ENCODE measurements at places on chromosomes 6 and 20. TPM values are rescaled to one million over a fixed set of nuclear protein-coding genes. Genes with fewer than 3 reads are reported as not detected.

DNA sequence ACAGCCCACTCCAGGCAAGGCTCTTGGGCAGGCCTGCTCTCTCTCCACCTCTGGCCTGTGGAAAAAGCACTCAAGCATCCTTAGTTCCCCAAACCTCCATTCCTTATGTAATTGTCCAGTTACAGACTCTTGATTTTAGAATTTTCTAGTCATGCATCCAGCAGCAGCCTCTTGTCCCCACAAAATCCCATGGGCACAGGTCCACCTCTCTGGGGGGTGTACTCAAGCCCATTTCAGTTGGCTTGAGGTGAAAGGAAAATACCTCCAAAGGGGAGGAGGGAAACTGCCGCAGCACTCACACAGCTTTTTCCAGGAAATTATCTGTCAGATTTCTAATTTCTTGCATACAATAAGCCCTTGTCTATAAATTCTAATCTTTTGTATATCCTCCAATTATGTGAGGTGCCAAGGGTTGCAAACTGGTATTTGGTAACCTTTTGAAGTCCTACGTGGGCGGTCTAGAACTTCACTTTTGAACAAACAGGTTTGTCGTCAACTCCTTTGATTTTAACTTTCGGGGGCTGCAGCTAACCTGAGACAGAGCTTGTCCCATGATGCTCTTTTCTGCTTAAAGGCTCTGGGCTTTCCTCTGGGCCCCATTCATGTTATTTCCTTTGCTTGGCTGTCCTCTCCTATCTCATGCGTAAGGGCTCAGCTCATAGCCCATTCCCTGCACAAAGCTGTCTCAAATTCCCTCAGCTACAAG, 104.7 kb upstream of the CEP85L start:
- no peak for DNase-seq

Gene SYTL3
- 7.7 TPM for total RNA-seq

Gene AVP
- not detected for total RNA-seq

- DNase-seq, result no peak
These were observed 91.0 kb downstream of the TBXT start for GRCh38 chr6:166076625-166077024.

Gene GPX5
- not detected for total RNA-seq

Gene RAET1E
- total RNA-seq, result 1.5 TPM

Gene LINC00237
- not detected for total RNA-seq

- DNase-seq, result no peak
These were observed 214.5 kb upstream of the TENT5A start for GRCh38 chr6:81966968-81967367.

- no peak for DNase-seq
These were observed 27.9 kb downstream of the HLA-DMB start for GRCh38 chr6:32912951-32913350.

Gene OPRM1
- total RNA-seq, result not detected

Gene C6orf15
- not detected for total RNA-seq

GRCh38 chr20:17655286-17655651, 26.8 kb downstream of the RRBP1 start:
- no peak for DNase-seq

DNA sequence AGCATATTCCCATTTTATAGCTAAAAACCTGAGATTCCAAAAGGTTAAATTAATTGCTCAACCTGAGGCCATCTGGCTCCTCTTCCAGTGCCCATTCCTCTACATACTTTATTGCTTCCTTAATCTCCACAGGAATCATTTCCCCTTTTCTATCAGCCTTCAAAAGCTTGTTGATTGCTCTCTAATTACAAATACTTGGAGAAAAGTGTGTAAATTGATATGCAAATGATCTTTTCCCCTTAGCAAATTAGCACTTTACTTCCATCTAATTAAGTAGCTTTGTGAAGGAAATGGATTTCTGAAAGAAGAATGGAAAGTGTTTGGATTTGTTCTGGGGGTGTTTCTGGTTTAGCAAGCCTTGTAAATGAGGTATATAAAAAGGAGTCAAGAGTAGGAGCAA, 323.3 kb downstream of the GRIK2 start:
- DNase-seq, result no peak

Gene PDYN
- not detected for total RNA-seq

GRCh38 chr6:73738367-73739028, 42.5 kb downstream of the CD109 start:
- no peak for DNase-seq

DNA sequence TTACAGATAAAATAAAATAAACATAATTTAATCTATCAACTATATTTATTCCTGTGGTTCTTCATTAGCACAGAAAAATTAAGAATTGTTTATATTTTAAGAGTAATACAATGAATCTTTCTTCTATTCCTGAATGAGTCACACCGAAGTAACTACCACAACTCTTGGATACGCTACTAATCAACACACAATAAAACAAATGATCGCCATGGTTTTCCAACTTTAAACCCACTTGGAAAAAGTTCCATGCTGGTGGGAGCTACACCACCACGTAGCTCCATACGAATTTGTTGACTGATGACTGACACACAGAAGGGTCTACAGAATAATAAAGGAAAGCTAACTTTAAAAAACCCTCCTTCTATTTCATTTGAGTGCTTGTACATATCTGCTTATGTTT, 135.8 kb upstream of the NEDD9 start:
- DNase-seq, result peak; percentile 92

- DNase-seq, result peak; percentile 95
These were observed 36.2 kb upstream of the ZMYND8 start for GRCh38 chr20:47392721-47393073.

- DNase-seq, result peak; percentile 31
These were observed 29.7 kb downstream of the RPP40 start for GRCh38 chr6:4973982-4974745.

- no peak for DNase-seq
These were observed 47.7 kb upstream of the PLN start for GRCh38 chr6:118500130-118501015.

GRCh38 chr6:142886431-142887170, 58.4 kb downstream of the HIVEP2 start:
- peak; percentile 64 for DNase-seq

DNA sequence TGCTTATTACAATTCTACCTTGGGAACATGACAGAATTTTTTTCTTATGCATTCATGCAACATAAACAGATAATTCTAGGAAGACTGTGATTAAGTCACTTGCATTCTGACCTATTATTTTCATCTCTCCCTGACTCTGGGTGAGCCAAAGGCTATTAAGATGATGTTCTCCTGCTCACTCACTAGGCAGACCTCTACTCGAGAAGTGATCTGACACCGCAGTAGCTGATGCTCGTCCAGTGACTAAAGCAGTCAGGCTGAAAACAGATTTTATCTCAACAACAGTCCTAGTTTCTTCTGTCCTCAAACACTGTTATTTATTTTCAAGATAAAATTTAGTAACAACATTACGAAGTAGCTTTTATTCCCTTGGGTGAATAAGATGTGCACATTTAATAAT, 17.3 kb downstream of the NAA20 start:
- peak; percentile 30 for DNase-seq

- no peak for DNase-seq
These were observed 141.6 kb downstream of the MTHFD1L start for GRCh38 chr6:151007076-151007475.

- no peak for DNase-seq
These were observed 14.2 kb downstream of the GFRA4 start for GRCh38 chr20:3648951-3649350.

Gene ANKEF1
- total RNA-seq, result 4.5 TPM

DNA sequence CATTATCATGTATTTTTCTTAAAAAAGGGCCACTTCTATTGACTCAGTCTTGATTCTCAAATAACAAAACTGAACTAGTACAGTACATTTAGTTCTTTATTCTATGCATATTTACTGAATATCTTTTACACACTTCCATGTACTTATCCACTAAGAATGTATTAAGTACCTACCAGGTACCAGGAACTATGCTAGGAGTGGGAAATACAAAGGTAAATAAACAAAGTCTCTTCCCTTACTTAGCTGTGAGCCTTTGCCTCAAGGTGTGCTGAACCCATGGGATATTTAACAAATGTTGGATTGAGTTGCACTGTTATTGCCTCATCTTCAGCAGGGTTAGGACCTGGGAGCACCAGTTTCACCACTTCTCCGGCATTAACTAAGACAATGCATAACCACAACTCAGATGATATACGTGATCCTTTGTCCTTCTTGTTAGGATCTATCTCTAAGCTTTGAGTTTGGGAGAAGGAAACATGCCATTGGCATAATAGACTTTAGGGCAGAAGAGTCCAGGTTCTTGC, 533.9 kb downstream of the TFAP2B start:
- no peak for DNase-seq

DNA sequence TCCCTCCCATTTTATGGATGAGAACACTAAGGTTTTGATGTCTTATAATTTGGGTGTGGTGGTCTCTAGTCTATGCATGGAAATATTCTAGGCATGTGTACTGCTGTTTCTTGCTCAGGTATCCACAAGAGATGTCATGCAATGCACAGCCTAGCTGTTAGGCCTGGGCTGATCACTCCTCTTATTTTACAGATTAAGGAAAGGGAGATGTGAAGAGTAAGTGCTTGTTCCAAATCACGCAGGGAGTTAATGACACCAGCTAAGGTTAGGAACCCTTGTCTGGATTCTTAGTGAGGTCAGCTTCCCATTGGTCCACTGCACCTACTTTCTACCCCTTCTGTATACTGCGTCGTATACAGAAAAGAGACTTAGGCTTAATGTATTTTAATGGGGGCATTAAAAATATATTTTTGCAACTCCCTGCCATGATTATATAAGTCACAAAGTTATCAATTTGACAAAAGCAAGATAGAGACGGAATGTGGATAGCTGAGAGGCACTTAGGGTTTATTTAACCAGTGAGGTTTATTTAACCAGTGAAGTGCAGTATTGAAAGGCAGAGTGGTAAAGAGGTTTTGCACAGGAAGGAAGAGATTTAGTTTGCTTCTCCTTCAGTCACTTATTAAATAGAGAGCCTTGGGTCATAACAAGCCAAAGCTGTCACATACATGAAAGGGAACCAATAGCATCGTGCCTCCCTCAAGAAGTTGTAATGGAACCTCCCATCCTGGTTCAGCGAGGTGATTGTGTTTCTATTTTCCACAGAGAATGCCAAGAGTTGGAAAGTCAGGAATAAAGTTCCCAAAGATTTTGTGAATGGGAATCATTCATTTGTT, 95.0 kb upstream of the FAM184A start:
- DNase-seq, result no peak

Gene ADGRB3
- total RNA-seq, result 2.0 TPM

Gene COL9A3
- 0.17 TPM for total RNA-seq

Gene C6orf120
- total RNA-seq, result 43.4 TPM

Gene MCCD1
- total RNA-seq, result not detected

DNA sequence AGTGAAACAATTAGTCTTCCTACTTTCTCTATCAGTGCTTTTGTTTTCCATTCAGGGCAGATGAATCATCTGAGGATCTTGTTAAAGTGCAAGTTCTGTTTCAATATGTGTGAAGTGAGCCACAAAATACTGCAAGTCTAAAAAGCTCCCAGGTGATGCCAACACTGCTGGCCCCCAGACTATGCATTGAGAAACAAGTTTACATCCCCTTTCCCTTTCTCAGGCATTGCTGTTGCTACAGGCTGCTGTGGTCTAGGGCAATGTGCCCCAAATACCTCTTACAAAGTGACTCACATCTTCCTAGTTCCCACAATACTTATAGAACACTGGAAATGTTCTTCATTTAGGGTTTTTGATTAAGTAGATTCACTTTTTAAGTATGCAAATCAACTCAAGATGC, 31.8 kb downstream of the ABRACL start:
- DNase-seq, result peak; percentile 65

DNA sequence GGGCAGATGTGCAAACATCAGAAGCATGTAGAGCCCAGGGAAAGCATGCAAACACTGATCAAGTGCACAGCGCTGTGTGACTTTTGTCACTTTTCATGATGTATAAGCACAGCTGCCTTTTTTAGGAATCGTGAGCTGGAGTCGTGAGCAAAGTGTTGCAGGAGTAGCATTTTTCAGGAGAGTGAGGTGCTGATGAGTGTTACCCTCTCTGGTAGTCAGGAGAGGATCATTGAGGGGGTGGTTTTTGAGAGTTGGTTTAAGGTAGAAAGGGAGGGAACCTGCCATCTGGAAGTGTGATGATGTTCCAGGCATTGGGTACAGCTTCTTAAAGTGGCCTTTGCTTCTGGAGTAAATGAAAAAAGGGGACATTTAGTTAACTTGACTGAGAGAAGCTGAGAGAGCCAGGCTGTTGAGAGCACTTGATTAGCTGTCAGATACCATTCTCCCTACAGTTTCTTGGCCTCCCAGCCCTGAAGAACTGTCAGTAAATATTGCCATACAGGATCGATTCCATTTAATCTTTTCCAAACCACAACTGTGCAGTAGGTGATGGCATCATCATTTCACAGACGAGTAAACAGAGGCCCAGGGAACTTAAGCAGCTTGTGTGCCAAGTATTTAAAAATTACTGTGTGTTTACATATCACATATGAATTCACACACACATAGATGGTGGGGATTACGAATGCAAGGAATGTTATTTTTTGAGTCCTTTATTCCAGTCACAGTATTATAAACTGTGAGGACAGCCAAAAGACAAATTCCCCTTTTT, 28.9 kb downstream of the TPD52L1 start:
- DNase-seq, result no peak

Gene CGA
- total RNA-seq, result 26.6 TPM

DNA sequence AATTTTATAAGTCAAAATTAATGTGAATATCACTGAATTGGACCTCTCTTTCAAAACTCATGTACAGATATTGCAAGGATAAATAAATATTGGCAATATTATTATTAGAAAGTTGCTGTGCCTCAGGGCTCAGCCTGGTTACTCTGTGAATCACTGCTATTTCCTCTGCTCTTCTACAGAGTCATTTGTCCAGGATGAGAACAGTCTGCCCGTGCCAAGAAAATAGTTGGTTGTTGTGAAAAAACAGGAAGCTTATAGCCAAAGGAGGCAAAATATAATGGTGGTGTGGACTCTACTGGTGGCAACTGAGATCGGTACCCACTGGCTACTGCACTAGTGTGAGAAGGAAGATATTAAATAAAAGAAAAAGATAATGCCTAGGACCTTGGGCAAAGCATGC, 93.6 kb downstream of the RIMS1 start:
- DNase-seq, result peak; percentile 8

Gene FOXP4
- 11.6 TPM for total RNA-seq

GRCh38 chr6:97306544-97307320, 23.7 kb upstream of the MMS22L start:
- no peak for DNase-seq

DNA sequence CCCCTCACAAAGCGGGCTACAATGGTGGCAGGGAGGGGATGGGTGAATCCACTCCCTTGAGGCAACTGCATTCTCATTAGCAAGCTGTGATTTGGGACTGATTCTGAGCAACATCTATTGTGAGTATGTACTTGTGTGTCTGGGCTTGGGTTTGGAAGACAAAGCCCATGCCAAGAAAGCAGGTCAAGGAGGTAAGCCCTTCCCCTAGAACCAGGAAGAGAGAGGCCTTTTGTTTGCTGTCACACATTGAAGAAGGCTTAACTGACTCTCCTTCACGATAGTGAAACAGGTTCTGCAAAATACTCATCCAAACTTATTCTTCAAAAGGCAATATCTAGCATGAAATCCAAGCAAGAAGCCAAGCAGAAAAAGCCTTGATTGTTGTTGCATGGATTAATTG, 403.1 kb upstream of the ID4 start:
- no peak for DNase-seq

Gene ULBP3
- total RNA-seq, result 10.5 TPM

Gene APCDD1L
- 24.2 TPM for total RNA-seq

Gene KIFC1
- total RNA-seq, result 130 TPM

Data from M059J (cell line).